Placental pericyte (primary cell): ENCODE measurements at places on chromosomes 4 and X. TPM values are rescaled to one million over a fixed set of nuclear protein-coding genes. Genes with fewer than 3 reads are reported as not detected.

The DACH2 gene
- 0.14 TPM in 1 of 2 replicates, not detected in the other for total RNA-seq

The ENPEP gene
- 0.44 and 1.1 TPM in 2 replicates for total RNA-seq

The TTC29 gene
- 0.22 and 3.1 TPM in 2 replicates for total RNA-seq

The NXF2 gene
- not detected in 2 replicates for total RNA-seq

The NAA15 gene
- 27.6 and 59.1 TPM in 2 replicates for total RNA-seq

The RAP2C gene
- total RNA-seq = 60.6 and 61.1 TPM in 2 replicates

The MEPE gene
- not detected in 2 replicates for total RNA-seq

The NPY1R gene
- total RNA-seq = 0.43 and 5.3 TPM in 2 replicates

The ASB5 gene
- total RNA-seq = 2.1 and 2.2 TPM in 2 replicates

The GLUD2 gene
- total RNA-seq = 1.1 and 1.7 TPM in 2 replicates

The FRG2 gene
- not detected in 2 replicates for total RNA-seq

The AVPR2 gene
- total RNA-seq = not detected in 2 replicates

The NSUN7 gene
- under 0.01 and 0.22 TPM in 2 replicates for total RNA-seq

The P2RY4 gene
- 0.14 and 0.22 TPM in 2 replicates for total RNA-seq

The BEX4 gene
- 3.6 and 16.6 TPM in 2 replicates for total RNA-seq

The BRS3 gene
- total RNA-seq = not detected in 2 replicates

The NXF2B gene
- total RNA-seq = not detected in 2 replicates

The USP17L15 gene
- total RNA-seq = not detected in 2 replicates

The RCHY1 gene
- 25.6 and 27.5 TPM in 2 replicates for total RNA-seq

The DCAF8L2 gene
- not detected in 2 replicates for total RNA-seq

The MTMR8 gene
- total RNA-seq = not detected in 2 replicates

The TMLHE gene
- 10.7 and 12.2 TPM in 2 replicates for total RNA-seq

The PDS5A gene
- 58.0 and 79.9 TPM in 2 replicates for total RNA-seq

The COX7B2 gene
- not detected in 2 replicates for total RNA-seq

The CXCL11 gene
- 0.14 TPM in 1 of 2 replicates, not detected in the other for total RNA-seq

The ZNF711 gene
- 0.57 TPM in 1 of 2 replicates, not detected in the other for total RNA-seq

The SULT1B1 gene
- not detected in 2 replicates for total RNA-seq

The SPACA5 gene
- total RNA-seq = not detected in 2 replicates

The TENM3 gene
- 23.0 and 74.2 TPM in 2 replicates for total RNA-seq

The MSN gene
- 378 and 776 TPM in 2 replicates for total RNA-seq

The IL2RG gene
- total RNA-seq = 0.43 TPM in 1 of 2 replicates, not detected in the other

The SPANXA1 gene
- not detected in 2 replicates for total RNA-seq

The SH3RF1 gene
- total RNA-seq = 35.9 and 67.0 TPM in 2 replicates

The LRRC66 gene
- total RNA-seq = 0.22 and 0.43 TPM in 2 replicates

The CFAP47 gene
- total RNA-seq = not detected in 2 replicates

The GPR143 gene
- total RNA-seq = 0.43 and 0.44 TPM in 2 replicates

The PAGE4 gene
- total RNA-seq = not detected in 2 replicates

The HS3ST1 gene
- 1.1 TPM in 2 replicates for total RNA-seq

The RIBC1 gene
- total RNA-seq = 0.14 and 0.66 TPM in 2 replicates

The CXorf49 gene
- not detected in 2 replicates for total RNA-seq

The DNAAF6 gene
- not detected in 2 replicates for total RNA-seq

The BMPR1B gene
- under 0.01 and 0.72 TPM in 2 replicates for total RNA-seq
